ENCODE measurements at places on chromosomes 1 and 21. TPM values are rescaled to one million over a fixed set of nuclear protein-coding genes. Genes with fewer than 3 reads are reported as not detected.

C1orf232 gene
- total RNA-seq: not detected

GRCh38 chr1:114218361-114219171 is 64.9 kb upstream of the SYT6 start:
- peak; percentile 73 for DNase-seq

CELA3B gene
- not detected for total RNA-seq

FMO5 gene
- 9.5 TPM for total RNA-seq

GJA4 gene
- total RNA-seq: 15.6 TPM

- no peak for DNase-seq
Measured at GRCh38 chr21:43906585-43907370, 41.8 kb downstream of the AGPAT3 start.

S100A1 gene
- total RNA-seq: 83.1 TPM

DNA sequence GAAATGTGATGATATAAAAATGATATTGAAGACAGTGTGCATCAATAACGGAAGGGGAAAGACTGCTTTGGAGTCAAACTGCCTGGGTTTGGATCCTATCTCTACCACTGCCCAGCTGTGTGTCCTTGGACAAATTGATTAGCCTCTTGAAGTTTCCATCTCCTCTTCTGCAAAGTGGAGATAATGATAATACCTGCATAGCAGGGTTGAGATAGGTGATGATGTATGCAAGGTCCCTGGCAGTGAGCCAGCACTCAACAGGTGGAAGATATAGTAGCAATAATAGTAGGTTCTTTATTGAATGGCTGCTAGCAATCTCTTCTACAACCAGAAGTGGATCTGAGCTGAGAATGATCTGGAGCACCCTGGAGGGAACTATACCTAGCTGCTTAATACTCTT is 166.7 kb downstream of the MIS18A start:
- DNase-seq: no peak

- peak; percentile 50 for DNase-seq
Measured at GRCh38 chr1:209349363-209350308, 233.9 kb upstream of the CAMK1G start.

GRCh38 chr1:109158433-109158832 is 44.5 kb downstream of the ELAPOR1 start:
- no peak for DNase-seq

DNA sequence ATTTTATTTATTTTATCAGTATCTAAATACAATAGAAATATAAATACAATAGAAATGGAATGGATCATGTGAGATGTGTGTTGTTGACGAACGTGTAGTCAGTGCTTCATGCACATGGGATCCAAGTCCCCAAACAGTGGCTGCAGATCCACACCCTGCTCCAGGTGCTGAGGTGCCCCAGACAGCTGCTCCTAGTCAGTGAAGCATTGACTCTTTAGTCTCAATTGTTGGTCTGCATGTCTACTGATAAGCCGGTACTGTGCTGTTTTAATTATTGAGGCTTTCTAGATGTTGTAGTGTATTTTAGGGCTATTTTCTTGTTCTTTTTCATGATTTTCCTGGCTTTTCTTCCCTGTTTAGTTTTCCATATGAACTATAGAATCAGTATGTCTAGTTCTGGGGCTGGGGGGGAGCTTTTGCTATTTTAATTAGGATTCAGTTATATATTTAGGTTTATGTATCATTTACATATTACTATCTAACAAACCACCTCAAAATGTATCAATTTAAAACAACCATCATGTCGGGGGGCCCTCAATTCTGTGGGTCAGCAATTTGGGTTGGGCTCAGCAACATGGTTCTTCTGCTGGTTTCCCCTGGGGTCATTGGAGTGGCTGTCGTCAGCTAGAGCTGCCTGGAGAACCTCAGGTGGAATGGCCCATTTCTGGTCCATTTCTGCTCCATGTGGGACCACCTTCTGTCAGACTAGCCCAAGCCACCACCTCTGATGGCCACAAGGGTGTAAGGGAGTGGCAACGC is 63.2 kb upstream of the TRAPPC10 start:
- no peak for DNase-seq

DNA sequence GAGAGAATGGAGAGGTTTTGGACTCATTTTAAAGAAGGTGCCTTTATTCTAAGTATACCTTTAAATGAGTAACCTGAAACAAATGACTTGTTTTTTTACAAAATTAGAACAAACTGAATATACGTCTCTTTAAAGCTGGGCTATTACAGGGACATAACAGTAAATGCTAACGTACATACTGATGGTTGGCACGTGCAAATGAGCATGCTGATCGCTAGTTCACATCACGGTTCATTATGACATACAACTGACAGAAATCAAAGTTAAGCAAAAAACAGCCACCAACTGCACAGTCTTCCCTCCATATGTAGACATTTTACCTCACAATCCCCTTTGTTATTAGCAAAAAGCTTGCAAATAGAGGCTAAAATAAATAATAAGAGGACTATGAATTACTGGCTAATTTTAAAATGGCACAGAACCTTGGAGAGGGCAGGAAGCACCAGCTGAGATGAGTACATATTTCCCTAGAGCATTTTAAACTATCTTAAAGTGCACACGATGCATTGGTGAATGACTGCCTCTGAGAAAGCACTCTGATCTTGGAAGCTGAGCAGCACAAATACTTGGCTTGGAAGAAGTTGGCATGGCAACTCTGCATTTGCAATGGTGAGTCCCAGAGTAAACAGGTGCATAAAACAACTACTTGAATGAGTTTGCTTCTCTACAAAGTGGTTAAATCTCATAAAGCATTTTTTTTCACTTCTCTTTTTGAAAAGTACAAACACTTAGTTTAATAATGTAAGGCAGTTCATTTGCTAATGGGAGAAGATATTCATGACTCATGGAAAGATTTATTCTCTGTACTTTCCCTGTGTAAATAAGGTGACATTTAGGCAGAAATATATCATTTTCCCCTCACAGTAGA is 204.7 kb downstream of the LHX8 start:
- peak; percentile 6 for DNase-seq

- DNase-seq: no peak
Measured at GRCh38 chr1:9331558-9332346, 39.1 kb downstream of the SPSB1 start.

DNA sequence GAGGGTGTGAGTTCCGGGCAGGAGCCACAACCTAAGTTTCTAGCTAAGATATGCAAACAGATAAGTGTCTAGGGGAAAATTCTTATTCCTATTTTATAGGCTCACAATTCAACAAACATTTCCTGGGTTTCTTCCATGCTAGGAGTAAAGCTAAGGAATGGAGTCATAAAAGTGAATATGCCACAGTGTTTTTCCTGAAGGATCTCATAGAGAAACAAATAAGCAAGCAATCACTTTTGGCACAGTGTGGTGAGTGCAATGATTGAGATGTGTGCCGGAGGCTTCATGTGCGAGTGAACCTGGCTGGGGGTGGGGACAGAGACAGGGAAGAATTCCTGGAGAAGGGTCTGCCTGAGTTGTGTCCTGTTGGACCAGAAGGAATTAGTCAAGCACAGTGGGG is 147.4 kb downstream of the TENT5C start:
- DNase-seq: no peak

DNA sequence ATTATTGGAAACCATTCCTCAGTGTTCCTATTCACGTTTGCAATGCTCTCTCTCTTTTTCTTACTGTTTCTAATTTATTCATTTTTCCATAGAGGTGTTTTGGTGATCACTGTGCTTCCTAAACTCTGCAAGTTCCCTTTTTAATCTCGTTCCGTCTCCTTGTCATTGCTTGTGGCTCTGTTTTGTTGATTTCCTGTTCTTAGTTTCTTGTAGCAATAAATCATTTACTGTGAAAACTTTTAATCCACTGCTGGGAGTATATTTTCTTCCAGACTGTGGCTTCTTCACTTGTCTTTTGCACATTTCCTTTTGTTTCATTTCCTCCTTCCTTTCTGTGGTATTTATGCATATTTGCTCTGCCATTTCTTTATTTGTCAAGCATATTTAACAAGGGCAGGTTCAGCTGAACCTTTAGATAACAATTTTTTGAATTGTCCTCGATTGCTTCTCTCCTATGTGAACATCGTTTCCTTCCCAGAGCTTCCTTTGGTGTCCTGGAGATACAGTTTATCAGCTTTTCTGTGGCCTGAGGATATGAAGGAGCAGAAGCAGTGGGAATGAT is 3.6 kb downstream of the B3GALT5 start:
- no peak for DNase-seq

SYT11 gene
- total RNA-seq: 16.8 TPM

DNA sequence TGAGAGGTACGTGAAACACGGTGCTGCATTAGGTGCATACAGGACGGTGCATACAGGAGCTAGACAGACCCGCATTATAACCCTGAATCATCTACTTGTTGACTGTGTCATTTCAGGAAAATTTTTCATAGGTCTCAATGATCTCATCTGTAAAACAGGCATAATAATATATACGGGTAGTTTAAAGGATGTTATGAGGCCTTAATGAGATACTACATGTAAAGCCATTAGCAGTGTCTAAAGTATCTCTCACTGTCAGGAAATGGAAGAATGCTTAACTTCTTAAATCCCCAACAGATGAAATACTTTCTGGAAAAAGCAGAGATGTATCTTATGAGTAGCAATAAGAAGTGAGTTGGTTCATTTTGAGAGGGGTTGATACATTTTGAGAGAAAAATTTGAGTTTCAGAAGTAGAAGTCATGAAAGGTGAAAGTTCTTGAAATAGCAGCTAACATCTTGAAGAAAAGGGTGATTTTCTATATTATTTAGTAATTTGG is 669.6 kb downstream of the PTPRC start:
- DNase-seq: no peak

DNA sequence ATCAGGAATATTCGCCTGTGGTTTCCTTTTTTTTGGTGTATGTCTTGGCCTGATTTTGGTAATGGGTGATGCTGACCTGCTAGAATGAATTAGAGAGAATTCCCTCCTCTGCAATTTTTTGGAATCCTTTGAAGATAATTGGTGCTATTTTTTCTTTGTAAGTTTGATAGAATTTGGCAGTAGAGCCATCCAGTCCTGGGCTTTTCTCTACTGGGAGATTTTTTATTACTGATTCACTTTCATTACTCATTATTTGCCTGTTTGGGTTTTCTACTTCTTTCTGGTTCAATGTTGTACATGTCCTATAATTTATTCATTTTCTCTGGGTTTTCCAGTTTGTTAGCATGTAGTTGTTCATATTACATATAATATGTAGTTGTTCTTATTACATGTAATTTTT is 48.7 kb downstream of the NTMT2 start:
- DNase-seq: no peak

SLC19A2 gene
- total RNA-seq: 7.8 TPM

DNA sequence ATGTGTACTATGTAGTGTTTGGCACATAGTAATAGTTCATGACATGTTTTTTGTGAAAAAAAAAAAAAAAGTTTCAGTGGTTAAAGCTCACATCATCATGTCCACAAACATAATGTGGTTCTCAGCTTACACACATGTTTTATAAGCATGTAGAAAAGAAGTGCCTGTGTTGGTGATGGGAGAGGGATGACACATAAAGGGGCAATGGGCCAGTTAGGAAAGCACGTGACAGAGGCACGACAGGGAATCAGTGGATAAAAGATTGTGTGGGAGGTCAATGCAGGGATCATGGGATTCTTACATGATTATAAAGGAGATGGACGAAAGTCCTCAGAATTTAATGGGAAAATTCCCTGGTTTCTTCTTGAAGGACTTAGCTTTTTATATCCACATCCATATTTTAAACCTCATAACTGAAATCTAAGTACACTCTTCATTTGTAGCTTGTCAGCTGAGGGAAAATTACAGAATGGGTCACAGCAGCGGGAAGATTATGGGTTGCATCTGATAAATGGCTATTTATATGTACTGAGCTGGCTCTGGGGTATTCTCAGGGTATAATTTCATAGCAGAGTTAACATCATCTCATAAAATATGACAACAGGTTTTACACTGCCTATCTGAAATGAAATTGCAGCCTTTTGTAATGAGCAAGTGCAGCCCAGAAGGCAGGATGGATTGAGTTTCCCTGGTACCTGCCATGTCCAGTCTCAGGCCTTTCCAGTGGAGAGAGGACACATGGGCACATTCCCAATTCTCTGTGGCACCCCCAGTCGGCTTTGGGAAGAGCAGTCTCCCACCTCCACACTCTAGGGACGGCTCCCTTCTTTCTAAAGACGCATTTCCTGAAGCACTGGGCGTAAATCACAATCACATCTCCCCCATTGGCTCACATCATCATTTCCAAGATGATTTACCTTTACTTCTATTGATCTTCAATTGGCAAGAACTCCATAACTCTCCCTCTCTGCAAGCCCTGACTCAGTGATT is 42.3 kb upstream of the NHLH2 start:
- DNase-seq: no peak

DNA sequence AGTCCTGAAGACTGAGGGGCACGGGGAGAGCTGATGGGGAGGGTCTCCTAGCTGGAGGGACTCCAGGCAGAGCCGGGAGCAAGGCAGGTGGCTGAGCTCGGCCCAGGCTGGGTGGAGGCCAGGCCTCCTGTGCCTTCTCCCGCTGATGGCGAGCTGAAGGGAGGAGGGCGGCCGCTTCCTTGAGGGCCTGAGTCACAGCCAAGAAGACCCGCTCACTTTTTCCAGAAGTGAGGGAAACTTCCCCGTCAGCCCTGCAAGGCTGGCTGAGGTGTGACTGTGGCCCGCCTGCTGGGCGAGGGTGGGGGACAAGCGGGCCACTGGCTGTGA is 1.7 kb upstream of the VWA1 start:
- no peak for DNase-seq

DNA sequence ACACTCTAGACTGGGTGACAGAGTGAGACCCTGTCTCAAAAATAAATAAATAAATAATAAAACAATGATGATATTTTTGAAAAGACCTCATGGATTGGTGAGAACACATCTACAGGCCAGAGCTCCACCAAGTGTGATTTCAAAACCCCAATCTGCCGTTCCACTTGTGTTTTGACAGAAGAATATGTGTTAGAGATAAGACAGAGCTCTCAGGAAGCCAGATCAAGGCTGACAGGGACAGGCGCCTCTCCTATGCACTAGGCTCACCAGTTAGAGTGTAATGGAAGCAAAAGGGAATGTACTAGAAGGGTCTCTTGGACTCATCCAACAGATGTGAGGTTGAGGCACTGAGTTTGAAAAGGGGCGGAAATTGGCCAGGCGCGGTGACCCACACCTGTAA is 110.7 kb upstream of the ERRFI1 start:
- DNase-seq: no peak

- DNase-seq: peak; percentile 28
Measured at GRCh38 chr1:196897158-196897828, 9.4 kb downstream of the CFHR4 start.

ABCA4 gene
- 1.5 TPM for total RNA-seq

- no peak for DNase-seq
Measured at GRCh38 chr1:28517649-28517999, 11.8 kb downstream of the RCC1 start.

DNA sequence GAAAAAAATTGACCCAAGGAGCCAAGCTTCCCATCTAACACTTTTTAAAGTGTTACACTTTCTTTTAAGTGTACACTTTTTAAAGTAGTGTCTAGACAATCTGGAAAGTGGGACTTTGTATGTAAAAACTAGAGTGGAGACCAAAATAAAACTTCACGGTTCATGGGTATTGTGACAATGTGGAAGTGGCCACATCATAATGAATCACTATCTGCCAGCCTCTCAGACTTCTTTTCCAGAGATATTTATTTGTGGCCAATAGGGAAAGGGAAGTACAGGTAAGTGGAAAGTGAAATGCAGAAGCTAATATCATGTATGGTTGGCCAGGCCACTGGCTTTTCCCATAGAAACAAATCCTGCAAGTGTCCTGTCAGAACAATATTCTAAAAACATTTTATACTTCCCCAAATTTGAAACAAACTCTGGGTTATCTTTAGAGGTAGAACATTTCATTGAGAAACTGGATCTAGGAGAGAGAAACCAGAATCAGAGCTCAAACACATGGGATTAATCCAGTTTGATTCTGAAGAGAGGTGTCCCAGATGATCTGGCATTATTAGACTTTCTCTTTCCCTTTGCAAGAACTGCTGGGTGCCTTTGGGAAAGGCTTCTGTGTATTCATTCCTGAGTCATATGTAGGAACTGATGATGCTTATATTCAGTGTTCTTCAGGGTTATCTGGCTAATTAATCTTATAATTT is 2.0 kb downstream of the TNFSF18 start:
- DNase-seq: no peak

Measured in kidney (tissue), 22 donors.